ENCODE measurements at places on chromosomes 5 and 9. TPM values are rescaled to one million over a fixed set of nuclear protein-coding genes. Genes with fewer than 3 reads are reported as not detected.

DNA sequence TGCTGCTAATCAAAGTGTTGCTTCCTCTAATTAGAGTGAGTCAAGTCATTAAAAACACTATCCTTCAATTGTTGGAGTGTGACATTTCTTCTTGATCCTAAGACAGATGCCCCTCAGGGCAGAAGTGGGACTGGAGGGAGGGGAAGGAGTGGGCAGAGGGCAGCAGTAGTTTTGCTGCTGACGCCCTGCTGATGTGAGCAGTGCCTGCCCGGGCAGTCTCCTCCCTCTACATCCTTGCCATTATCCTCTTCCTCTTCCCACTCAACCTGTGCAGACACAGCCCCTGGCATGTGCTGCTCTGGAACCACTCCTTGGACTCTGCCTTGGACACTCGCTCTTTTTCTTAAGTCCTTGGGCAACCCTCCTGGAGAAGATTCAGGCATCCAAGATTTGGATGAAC, 232.5 kb downstream of the HSPA4 start:
- H3K27me3 ChIP-seq = no peaks in the 10 kb centered on the region
- no peaks in the 10 kb centered on the region for H3K36me3 ChIP-seq
- no peak overlapping the region for H3K4me3 ChIP-seq
- H3K27ac ChIP-seq = no peak overlapping the region

DNA sequence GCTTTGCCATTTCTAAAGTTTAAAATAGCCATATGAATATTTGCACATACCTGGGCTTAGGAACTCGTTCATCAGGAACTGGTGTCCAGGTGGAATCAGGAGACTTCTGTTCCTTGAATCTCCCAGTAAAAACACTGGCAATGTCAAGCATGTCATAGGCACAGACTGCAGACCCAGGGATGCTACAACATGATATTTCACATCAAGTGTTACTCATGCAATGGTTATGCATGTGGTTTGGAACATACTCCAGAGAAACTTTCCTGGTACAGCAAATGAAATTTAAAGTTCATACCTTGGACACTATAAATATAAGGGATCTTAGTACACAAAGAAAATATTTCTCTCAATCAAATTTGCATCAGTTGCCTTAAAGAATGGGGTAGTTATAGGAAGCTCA, 92.2 kb downstream of the SEMA6A start:
- H3K4me1 ChIP-seq = no peaks in the 10 kb centered on the region
- H3K4me3 ChIP-seq = no peak overlapping the region
- no peaks in the 10 kb centered on the region for H3K27me3 ChIP-seq
- no peaks in the 10 kb centered on the region for H3K36me3 ChIP-seq
- no peak overlapping the region for H3K27ac ChIP-seq
- DNase-seq = no peak

GRCh38 chr9:26301659-26302058, 590.9 kb downstream of the CAAP1 start:
- H3K4me1 ChIP-seq = no peaks in the 10 kb centered on the region
- H3K27me3 ChIP-seq = no peaks in the 10 kb centered on the region
- no peak overlapping the region for H3K27ac ChIP-seq
- H3K36me3 ChIP-seq = no peaks in the 10 kb centered on the region
- DNase-seq = no peak

Gene IL9
- 2.6 TPM for total RNA-seq

Gene HRH2
- total RNA-seq = 18.4 TPM

Gene NOXA1
- 1.8 TPM for total RNA-seq
